ENCODE measurements at places on chromosomes 4 and X. TPM values are rescaled to one million over a fixed set of nuclear protein-coding genes. Genes with fewer than 3 reads are reported as not detected.

KDR gene
- total RNA-seq: not detected

DNA sequence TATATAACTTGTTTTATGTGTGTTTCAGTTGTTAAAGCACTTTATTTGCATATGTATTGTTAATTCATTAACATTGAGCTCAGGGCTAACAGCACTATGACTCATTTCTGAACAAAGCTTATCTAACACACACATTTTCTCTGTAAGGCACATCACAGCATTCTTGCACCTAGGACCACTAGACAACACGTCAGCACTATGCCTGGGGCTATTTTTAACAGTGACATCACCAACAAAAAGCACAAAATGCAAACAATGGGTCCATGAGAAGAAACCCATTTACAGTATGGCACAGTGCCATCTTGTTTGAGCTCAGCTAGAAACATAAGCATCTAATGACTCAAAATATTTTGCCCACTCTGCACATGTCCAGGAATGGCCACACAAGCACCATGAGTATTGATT lies 124.4 kb downstream of the RELL1 start:
- DNase-seq: peak; percentile 55

FGD1 gene
- total RNA-seq: 17.2 TPM

DNA sequence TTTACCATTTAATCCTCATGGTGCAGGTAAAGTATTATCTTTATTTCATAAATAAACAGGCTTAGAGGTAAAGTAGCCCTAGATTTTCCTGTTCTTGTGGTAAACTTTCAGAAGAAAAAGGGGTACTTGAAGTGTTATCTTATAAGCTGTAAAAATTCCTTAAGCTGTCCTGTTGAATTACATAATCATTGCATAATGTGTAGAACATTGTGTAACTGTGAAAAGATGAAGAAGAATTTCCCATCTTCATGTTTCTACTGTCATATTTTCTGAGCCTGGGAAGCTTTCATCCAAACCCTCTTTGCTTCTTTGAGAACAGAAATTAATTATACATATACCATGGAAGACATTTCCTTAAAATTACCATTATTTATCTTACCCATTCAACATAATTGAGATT lies 90.5 kb downstream of the ELOVL6 start:
- DNase-seq: no peak

MAGEA9B gene
- not detected for total RNA-seq

DNA sequence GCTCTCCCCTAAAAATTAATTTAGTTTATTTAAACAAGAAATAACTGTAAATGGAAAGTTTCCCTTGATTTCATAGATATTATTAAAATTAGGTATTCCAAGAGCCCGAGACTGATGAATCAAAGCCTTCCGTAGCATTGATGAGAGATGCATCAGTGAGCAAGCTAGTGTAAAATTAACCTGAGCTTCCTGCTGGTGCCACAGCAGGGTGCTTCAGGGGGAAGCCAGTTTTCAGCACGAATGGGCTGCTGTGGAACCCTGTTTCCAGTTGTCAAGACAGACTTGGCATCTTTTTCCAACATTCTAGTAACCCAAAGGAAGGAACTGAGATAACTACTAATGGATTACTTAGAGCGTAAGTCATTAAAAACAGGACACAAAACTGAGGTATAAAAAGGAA lies 221.7 kb downstream of the RBMX2 start:
- peak; percentile 18 for DNase-seq

MRFAP1L1 gene
- total RNA-seq: 58.4 TPM

DNA sequence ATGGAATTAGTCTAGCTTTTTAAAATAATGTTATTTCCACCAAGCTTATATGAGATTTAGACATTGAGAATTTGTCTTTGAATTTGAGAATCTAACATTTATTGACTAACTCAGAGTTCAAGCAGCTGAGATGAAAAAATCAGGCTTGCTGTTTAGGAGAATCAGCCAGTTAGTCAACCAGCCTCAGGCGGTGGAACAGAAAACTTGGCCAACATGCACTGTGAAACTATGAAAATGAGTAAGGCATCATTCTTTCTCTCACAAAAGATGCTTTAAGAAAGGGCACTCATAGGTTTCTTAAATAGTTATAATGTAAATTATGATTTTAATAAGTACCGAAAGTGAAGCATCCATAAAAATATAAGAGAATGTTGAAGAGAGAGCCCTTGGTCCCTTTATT lies 84.2 kb downstream of the NFKB1 start:
- DNase-seq: no peak

GRCh38 chrX:2540426-2540947 lies 39.7 kb upstream of the DHRSX start:
- peak; percentile 58 for DNase-seq

DNA sequence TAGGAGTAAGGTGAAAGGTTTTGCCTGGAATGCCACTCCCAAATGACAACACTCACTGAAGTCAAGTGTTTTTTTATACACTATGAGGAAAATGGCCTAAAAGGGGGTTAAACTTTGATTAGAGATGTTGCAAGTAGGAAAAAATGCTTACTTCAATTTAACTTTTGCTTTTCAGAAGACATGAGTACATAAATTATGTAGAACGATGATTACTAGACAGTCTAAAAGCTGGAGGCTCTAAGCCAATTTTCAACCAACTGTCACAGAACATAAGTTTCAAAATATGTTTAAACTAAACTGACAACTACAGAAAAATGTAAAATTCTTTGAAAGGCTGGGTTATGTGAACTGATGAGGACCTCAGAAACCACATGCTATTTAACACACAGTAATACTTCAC lies 83.4 kb downstream of the SHISA3 start:
- no peak for DNase-seq

DNA sequence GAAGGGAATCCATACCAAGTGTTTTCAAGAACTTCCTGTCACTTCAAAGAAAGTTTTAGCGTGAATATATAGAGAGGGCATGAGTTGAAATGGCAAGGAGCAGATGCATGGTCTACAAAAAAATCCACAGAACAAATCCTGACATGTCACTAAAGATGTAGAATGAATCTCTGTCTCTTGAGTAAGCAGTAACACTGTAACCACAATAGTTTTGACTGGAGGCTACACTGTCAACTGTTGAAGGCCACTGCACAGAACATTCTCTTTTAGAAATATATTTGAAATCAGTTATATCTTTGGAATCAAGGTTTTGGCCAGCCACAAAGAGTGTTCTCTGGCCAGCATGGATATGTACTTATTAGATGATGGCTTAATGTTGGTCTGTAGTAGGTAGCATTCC lies 83.8 kb downstream of the VCX3B start:
- no peak for DNase-seq

- no peak for DNase-seq
These were observed 253.0 kb downstream of the SHOX start for GRCh38 chrX:883588-883987.

GRPR gene
- total RNA-seq: 0.81 TPM

SSX2B gene
- not detected for total RNA-seq

GRCh38 chrX:15434205-15434604 lies 50.0 kb upstream of the VEGFD start:
- no peak for DNase-seq

DNA sequence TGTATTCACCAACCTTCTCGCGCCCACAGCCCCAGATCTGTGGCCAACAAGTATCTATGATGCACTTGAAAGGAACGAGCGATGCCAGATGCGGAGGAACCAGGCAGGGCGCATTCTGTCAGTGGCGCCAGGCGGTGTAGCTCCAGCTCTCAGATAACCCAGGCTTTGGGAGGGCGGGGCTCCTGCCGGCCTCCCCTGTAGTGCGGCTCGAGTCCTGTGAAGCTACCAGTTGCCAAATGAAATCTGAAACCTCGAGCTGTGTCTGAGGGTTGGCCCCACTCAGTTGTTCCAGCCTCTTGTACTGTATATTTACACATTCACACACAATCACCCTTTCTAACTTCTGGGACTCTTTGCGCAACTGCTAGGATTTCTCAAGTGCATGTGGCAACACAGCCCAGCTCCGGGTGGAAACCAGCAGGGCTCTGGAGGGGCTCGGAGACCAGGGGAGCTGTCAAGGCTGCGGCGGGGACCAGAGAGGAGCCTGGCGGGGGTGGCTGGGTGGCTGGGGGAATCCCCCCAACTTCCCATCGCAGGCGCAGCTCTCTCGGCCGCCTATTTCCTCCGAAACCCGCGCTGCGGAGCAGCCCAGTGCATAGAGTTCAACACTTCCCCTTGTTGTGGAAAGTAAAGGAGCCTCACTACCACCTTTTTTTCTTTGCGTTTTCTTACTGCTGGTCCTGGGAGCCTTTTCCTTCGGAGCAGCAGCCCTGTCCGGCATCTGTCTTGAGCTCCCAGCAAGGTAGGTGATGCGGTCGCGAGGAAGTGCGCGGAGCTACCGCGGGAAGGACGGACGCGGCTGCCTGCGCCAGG lies at the start of gene ARHGAP24:
TSS of gene ARHGAP24 (plus strand) at position 333 of the 813 bp plus-strand sequence.
- peak; percentile 72 for DNase-seq

JCHAIN gene
- not detected for total RNA-seq

AFF2 gene
- total RNA-seq: 2.0 TPM

RHOXF2 gene
- not detected for total RNA-seq

DNA sequence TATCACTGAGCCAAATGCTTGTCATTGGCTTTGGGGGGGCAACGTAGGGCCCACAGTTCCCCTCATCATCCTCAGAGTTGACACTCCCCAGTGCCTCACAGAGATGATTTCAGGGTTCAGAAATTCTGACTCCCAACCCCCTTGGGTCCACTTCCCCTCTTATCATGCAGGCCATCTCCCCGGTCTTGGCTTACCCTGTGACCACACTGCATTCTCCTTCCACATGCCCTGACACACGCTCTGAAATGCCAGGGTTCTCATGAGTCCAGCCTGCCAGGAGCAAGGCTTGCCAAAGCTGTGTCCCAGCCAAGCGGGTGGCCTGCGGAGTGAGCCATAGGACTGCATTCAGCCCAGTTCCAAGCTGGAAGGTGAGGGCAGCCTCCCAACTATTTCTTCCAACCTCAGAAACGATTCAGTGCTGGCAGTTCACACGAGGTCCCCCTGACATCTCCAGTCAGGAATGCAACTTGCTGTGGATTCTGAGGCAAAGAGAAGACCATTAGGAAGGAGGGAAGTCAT lies 101.2 kb downstream of the SMIM20 start:
- no peak for DNase-seq

PSAPL1 gene
- not detected for total RNA-seq

GRCh38 chr4:55500072-55500471 lies 46.6 kb downstream of the CLOCK start:
- no peak for DNase-seq

GRCh38 chr4:52648836-52649235 lies 10.3 kb downstream of the USP46 start:
- no peak for DNase-seq

GYG2 gene
- total RNA-seq: 3.2 TPM

LRCH2 gene
- total RNA-seq: not detected

DNA sequence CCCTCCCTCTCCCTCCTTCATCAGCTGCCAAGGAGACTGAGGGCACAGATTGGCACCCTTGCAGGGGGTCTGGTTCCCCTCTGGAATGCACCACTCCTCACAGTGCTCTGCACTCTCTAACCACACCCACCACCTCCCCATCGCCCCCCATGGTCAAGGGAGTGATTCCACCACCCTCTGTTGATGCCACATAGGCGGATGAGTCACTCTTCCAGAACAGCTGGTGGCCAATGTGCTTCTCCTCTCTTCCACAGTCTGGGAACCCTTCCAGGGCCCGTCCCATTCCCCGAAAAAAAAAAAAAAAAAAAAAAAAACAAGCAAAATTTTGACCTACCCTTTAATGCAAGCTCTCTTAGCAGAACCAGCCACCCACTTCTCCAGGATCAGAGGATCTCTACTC lies 341.3 kb upstream of the KLF3 start:
- DNase-seq: peak; percentile 35

- DNase-seq: no peak
These were observed 350.9 kb downstream of the MID1IP1 start for GRCh38 chrX:39152106-39152649.

Measured in Caki2 (cell line).